Brain microvascular endothelial cell (primary cell): ENCODE measurements at places on chromosomes 6 and 20.

DNA sequence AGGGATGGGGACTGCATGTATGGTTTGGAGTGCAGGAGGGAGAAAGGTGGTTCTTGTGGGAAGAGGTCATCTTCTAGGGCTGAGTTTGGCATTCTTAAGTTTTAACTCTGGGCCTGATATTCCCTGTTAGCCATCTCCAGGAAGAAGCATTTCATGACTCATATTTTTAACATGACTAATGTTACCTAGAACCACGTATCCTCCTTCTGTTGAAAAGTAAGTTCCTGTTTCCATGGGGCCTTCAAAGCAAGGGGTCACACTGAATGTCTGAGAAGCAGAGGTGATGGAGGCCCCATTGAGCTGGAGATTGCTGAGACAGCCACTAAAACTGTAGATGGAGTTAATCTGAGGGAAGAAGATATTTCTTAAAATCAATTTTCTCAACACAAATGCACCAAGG is 30.2 kb downstream of the FAM229B start:
- peak; percentile 4 for DNase-seq

DNA sequence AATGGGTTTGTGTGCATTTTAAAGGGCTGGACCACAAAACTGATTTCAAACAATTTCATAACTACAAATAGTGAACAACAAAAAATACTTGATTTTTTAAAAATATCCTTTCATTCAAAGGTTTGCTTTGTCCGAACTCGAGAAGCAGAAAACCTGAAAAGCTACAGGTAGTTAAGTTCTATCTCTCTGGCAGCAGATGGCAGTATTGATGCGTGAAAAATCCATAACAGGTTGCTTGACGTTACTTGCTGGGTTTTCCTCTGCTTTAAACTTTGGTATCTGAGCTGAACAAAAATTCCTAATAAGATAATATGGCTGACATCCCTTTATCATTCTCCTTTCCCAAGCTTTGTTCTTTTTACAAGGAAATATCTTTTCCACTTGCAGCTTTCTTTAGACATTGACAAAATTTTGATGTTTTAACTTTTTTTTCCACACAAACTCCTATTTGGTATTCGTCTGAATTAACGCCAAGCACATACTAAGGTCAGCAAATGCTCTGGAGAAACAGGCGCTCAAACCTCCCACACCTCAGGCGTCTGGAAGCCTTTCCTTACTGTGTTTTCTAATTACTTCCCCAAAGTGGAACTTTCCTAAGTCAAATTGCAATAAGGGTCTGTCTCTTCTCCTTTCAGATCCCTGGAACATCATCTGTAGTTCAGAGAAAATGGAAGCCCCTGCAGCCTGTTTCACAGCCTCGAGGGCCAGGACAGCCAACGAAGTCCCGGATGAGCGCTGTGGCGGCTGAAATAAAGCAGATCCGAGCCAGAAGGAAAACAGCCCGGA is 50.3 kb upstream of the GFRAL start:
- DNase-seq = peak; percentile 27

DNA sequence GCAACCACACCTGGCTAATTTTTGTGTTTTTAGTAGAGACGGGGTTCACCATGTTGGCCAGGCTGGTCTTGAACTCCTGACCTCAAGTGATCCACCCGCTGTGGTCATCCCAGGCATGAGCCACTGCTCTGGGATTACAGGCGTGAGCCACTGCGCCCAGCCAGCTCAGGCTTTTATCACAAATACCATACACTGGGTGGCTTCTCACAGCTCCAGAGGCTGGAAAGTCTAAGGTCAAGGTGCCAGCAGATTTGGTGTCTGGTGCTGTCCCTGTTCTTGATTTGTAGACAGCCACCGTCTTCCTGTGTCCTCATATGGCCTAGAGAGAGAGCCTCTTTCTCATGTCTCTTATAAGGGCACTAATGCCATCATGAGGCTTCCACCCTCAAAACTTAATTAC is 25.9 kb downstream of the SHLD1 start:
- no peak for DNase-seq

DNA sequence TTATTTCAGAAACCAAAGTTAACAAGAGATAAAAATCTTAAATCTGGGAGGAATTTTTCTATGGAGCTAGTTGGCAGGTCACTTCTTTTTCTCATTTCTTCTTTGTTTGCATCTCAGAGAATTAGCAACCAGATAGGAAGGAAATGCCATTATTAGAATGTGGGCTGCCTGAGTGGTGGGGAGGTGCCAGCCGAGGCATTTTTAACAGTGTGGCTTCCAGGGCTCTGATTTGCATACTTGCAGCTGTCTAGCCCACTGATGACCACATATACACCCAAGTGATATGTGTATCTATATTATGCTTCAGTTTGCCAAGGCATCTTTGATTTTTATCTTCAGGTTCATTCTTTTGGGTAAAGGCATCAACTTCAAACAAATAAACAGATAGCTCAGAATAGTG is 206.7 kb downstream of the CLIC5 start:
- DNase-seq = no peak

GRCh38 chr6:138509371-138509770 is 10.1 kb upstream of the NHSL1 start:
- peak; percentile 46 for DNase-seq

- DNase-seq = no peak
Measured at GRCh38 chr6:85431271-85431670, 18.6 kb upstream of the NT5E start.

DNA sequence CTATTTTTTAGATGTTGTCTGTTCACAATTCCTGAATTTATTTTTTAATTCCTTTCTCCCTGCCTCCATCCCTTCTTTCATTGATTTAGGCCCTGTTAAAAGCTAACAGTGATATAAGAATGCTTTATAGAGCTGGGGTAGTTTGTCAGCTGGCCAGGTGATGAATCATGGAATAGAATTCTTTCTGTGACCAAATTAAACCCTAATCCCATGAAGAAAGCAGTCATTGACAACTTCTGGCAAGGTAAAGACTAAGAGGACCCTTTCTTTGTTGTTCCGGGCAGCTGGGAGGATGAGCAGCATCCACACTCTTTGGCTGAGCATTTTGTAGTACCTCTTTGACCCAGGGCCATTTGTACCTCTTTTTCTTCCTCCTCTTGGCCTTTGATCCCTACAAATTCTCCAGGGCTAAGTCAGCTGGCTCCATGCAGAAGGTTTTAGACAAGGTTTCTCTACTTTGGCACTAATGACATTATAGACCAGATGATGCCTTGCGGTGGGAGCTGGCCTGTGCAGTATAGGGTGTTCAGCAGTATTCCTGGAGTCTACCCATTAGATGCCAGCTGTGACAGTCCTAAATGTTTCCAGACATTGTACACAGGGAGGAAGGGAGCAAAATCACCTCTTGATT is 102.9 kb downstream of the SLX4IP start:
- peak; percentile 74 for DNase-seq
